Activated T-cell treated with anti-CD3 and anti-CD28 coated beads for 1 hour (primary cell): ENCODE measurements at places on chromosomes 3 and 15.

GRCh38 chr3:47420511-47421484, 40.0 kb downstream of the PTPN23 start:
- peak; percentile 82 for DNase-seq

GRCh38 chr3:171654809-171655208, 155.5 kb downstream of the PLD1 start:
- DNase-seq, result no peak

GRCh38 chr3:1228289-1228688, 135.5 kb downstream of the CNTN6 start:
- DNase-seq, result no peak

DNA sequence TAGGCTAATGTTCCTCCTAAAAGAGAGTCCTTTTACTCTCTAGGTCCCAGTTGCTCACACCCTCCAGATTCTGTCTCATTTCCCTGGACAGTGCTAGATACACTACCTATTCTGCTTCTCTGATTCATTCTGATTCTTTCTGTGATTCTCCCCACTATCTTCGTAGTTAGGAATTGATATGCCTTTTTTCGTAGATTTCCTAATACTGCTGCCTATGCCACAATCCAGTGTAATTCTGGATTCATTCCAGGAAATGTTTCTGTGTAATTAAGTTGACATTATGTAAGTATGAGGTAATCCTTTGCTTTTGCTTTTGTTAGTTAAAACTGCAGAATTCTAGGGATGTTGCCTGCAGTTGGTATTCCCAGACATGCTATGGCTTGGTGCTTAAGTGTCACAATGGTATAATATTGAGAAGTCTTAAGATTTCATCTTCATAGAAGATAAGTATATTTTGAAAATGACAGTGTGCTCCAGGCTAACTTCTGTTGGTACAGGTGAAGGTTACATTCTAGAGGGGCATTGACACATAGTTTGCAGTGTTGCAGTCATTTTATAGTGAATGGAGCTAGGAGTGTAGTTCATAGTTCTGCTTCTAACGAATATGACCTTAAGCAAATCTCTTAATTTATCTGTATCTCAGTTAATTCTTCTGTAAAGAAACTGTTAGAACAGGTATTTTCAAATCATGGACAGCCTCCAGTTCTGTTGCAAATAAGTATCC, 54.3 kb downstream of the RIOX2 start:
- no peak for DNase-seq

- no peak for DNase-seq
Observed at GRCh38 chr3:165389064-165389463, 192.9 kb upstream of the SLITRK3 start.

DNA sequence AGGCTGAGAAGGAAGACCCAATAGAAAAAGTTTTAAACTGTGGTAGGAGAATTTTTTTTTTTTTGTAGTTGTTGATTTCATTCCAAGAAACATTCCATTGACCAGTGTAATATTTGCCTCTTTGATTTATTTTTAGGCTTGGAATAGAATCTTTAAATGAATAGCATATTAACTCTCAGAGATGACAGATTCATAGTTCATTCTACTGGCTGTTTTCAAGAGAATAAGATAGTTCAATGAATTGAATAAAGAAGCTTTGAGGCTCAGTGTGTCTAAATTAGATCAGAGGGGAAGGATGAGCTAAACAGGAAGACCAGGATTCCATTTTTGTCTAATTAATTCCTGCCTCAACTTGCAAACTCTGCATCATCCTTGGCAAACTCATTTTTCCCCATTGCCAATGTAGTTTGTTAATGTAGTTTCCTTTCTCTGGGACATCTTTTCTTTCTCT, 98.4 kb downstream of the NAALADL2 start:
- no peak for DNase-seq

- no peak for DNase-seq
Observed at GRCh38 chr3:73813291-73813690, 188.6 kb upstream of the PDZRN3 start.

GRCh38 chr3:184341925-184342324, 4.5 kb downstream of the FAM131A start:
- DNase-seq, result no peak

DNA sequence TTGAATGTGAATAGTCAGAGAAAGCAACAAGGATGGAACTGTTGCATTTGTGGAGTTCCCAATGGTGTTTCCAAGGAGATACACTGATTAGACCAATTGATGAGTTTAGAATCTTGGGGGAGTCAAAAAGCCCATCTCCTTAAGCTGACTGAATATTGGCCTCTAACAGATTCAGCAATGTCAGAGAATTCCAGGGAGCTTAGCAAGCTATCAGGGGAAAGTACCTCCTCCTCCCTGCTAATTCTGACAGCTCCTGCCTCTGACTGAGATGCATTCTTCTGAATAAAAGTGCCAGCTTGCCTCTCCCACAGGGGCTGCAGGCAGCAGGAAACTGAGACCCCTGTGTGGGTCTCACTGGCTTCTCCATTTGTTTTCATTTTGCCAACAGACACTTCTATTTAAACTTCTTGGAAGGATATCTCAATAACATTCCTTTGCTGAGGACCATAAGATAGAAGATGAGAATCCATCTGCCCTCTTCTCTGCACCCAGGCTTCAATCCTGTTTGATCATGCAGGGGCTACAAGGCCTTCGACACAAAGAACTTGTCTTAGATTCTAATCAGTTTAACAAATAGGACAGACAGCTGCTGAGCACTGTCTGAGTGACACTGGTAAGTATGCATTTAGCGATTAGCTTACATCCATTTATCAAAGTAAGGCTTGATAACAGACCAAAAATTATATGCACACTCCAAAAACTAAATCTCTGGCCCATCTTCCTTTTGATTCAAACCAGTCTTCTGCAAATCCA, 1080.8 kb downstream of the TUSC7 start:
- DNase-seq, result no peak

- DNase-seq, result no peak
Observed at GRCh38 chr3:196793246-196793645, 53.6 kb downstream of the PAK2 start.

GRCh38 chr3:71374582-71374981, 208.9 kb downstream of the FOXP1 start:
- no peak for DNase-seq

GRCh38 chr15:41989573-41990242, 17.4 kb upstream of the EHD4 start:
- peak; percentile 74 for DNase-seq

DNA sequence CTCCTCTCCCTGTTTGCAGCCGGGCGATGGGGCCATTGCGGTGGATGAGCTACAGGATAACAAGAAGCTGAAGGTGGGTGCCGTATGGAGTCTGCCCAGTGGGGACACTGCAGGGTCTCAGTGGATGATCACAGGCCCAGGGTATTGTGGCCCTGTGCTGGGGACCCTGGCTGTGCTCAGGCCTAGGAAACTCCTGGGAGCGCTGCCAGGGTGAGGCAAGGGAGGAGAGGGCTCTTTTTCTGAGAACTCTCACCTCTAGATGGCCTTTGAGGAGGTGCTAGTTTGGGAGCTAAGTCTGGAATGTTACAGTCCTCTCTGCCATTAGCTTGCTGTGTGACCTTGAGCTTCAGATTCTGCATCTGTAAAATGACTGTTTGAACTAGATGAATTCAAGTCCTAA, 16.4 kb downstream of the SLC24A1 start:
- no peak for DNase-seq

DNA sequence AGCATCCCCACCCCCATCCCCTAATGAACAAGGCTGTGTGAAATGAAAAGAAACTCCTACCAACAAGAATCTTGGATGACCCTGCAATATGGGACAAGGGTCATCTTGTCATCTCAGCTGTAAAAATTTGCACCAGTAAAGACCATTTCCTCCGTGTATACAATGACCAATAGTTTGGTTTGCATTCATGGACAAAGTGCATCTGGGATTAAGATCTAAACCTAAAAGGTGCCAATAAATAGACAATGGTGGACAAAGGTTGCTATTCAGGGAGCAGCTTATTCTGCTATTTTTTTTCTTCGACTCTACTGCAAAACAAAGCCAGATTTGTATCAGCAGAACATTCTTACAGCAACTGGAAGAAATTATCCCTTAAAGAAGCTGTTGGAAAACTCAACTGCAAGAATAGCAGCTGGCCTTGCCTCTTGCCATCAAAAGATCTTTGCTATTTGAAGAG, 8.0 kb downstream of the MGLL start:
- DNase-seq, result no peak

DNA sequence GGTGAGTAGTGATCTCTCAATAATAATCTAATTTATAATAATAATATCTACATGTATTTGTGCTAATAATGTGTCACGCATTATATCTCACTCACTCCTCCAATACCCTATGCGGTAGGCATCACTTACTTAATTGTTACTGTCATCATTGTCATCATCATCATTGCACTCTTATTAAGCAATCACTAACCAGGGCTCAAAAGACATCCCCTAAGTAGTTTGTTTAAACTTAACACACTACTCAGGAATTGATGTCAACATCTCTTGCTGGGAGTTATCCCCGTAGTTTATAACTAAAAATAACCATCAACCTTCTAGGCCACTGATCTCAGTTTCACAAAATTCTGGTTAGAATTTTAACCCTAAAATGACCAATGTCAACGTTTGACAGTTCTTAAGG, 56.8 kb upstream of the ICE2 start:
- DNase-seq, result no peak

DNA sequence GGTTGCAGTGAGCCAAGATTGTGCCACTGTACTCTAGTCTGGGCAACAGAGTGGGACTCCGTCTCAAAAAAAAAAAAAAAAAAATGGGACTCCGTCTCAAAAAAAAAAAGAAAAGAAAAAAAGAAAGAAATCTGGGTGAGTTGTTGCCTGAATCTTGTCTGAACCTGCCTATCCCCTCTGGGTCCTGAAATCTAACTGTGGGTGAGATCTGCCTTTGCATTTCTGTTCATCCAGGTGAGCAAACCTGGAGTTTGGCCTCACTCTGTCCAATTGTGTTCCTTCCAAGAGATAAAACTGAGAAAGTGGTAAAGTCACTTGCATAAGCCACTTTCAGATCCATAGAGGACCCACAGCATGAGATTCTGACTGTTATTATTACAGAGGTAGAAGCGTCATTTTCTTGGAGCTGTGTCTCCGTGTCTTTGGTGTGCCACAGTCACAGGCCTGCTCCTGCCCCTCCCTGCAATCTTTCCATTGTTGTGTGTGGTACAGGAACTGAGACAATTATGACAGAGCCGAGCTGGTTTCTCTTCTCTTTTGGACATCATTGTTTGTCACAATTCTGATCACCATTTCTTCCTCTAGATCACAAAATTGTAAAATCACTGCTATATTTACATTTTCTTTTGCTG, 235.9 kb downstream of the LPP start:
- DNase-seq, result no peak

DNA sequence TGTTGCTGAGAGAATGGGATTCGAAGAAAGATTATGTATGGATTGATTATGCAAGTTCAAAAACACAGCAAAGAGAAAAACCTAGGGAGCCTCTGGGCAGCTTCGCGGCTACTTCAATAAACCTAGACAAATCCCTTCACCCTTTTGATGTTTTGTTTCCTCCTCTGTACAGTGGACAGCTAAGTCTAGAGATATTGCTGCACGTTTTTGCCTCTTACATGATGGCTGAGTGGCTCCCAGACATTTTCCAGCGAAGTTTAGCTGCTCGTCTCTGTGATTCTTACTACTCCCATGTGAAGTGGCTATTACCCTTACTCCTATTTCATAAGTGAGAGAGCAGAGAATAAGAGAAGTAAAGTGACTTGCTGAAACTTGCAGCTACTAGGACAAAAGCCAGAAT, 695.0 kb upstream of the GRM7 start:
- DNase-seq, result no peak

DNA sequence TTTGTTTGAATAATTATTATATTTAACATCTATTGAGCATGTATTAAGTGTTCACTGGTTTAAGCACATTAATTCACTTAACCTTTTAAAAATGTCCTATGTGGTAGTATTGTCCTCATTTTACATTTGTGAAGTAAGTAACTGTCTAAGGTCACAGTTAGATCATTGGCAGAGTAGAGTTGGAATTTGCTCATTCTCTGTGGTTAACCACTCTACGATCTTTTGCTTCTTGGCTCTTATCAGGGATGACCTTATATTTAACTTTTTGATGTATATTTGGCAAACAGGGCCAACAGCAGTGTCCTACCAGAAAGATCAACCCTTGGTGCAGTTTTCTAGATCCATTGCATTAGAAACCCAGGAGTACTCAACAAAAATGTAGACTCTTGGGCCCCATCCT, 34.0 kb downstream of the PXK start:
- no peak for DNase-seq

- no peak for DNase-seq
Observed at GRCh38 chr3:66093981-66094380, 55.3 kb upstream of the MAGI1 start.

DNA sequence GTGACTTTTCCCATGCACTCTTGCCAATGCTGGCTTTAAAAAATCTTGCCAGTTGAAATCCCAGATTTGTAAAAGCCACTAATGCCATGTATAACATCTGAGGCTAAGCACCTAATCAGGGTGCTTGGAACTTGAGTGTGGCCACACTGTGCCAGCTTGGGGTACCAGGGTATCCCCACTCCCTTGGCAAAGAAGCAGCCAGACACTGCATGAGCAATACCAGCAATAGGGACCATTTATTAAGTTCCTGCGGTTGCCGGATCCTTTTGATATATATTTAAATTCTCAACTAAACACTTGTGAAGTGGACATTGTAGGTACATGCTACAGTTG, 2.2 kb upstream of the RHCG start:
- DNase-seq, result no peak

GRCh38 chr3:136343873-136344555, 93.9 kb downstream of the PCCB start:
- DNase-seq, result no peak

GRCh38 chr15:40763801-40764628, at the start of gene GCHFR:
TSS of gene GCHFR (plus strand) at chr15:40764068. CDS start at chr15:40764181, 113 bp downstream.
- peak; percentile 43 for DNase-seq

- no peak for DNase-seq
Observed at GRCh38 chr3:183032880-183033555, 52.7 kb upstream of the DCUN1D1 start.

- DNase-seq, result no peak
Observed at GRCh38 chr3:126129398-126129891, 45.5 kb upstream of the SLC41A3 start.

DNA sequence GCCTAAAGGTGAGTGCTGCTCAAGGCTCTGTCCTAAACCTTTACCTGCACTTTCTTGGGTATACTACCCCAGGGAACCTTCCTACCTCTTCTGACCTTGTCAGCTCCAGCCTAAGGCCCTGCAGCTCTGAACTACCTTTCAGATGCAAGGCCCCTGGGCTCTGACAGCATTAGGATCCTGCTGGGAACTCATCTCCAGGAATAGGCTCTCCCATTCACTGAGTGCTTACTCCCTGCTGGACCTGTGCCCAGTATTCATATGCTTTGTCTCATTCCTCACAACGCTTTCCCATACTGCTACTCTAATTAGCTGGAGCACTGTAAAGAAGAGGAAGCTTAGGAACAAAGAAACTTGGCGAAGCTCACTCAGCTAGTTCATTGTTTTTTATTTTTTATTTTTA, 53.8 kb upstream of the RAB6B start:
- no peak for DNase-seq
